NCI-H187 treated with DMSO at 0.1 percent for 48 hours (cell line): ENCODE measurements at places on chromosomes 7 and 10.

GRCh38 chr10:35783305-35783838, 141.3 kb upstream of the FZD8 start:
- no peak for DNase-seq

GRCh38 chr7:22812353-22812752, 10.3 kb downstream of the TOMM7 start:
- DNase-seq: no peak

DNA sequence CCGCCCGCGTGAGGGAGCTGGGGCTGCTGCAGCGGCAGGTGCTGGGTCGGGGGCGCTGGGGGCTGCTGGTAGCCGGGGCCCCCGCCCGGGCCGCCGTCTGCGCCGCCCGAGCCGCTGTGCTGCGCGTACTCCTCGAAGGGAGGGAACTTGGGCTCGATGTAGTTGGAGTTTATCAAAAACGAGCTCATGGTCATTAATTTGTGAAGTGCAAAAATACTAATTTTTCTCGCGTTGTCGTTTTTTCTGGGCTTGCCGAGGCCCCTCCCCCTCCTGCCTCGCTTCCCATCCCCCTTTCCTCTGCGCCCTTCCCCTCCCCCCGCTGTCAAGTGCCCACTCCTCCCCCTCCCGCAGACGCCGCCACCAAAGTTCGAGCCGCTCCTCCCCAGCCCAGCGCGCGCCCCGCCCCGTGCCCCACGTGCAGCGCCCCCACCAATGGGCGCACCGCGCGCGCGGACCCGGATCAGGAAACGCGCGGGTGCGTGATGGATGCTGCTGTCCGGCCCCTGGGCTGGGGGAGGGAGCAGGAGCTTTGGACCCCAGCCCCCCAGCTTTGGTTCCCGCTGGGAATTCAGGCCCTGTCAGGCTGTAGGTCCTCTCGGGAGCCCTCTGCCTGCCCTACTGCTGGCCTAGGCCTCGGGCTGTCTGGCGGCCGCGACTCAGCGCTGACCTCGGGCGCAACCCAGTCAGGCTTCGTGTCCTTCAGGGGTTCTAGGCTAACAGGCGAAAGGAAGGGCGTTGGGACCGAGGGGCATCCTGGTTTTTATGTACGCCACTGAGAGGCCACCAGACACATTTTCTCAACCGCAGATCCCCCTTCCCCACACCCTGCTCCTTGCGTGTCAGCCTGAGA, at the start of gene HOXA4:
Gene HOXA4, minus strand, starts transcription at position 218 of the 850 bp plus-strand sequence. Its CDS starts 24 bp downstream, at position 194.
- DNase-seq: no peak

DNA sequence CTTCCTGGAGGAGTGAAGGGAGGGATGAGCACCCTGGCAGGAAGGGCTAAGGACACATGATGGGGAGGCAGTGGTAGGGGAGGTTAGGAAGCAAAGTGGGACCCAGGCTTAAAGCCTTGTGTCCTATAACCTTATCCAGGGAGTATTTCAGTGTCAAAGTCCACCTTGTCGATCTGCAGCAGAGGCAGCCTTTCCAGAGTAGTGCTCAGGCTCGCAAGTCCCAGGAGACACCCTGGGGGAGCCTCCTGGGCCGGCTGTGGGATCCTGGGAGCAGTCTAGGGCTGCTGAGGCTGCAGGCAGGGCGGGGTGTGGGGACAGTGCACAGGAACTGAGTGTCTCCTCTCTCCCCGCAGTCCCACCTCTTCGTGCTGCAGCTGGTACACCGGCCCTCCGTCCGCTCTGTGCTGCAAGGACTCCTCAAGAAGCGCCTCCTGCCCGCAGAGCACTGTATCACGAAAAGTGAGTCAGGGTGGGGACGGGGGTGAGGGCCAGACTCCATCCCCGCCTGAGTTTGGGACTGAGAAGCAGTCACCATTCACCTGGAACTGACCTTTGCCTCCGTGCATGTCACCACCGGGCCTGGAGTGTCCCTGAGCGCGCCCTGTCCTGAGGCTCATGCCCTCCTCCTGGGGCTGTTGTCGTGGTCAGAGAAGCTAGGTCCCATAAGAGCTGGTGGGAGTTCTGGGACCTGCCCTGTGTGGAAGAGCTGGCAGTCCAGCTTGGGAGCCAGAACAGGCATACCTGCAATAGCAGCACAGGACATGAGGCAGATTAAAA, 45.3 kb upstream of the PPIF start:
- no peak for DNase-seq

DNA sequence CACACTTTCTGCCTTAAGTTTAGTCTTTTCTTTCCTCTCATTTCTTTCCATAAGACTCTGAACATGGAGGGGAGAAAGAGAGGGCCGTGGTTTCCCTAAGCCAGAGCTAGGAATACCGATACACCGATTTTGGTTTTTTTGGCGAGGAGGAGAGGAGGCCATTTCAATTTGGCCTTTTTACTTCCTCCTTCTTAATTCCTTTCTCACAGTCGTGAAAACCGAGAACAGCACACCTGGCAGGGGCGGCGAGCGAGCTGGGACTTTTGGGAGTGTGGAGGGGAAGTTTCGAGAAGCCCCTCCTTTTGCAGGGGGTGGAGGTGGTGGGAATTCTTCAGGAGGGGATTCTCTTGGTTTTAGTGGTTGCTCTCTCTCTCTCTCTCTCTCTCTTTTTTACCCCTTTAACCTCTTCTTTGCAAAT, 6.2 kb downstream of the GATA3 start:
- DNase-seq: no peak

DNA sequence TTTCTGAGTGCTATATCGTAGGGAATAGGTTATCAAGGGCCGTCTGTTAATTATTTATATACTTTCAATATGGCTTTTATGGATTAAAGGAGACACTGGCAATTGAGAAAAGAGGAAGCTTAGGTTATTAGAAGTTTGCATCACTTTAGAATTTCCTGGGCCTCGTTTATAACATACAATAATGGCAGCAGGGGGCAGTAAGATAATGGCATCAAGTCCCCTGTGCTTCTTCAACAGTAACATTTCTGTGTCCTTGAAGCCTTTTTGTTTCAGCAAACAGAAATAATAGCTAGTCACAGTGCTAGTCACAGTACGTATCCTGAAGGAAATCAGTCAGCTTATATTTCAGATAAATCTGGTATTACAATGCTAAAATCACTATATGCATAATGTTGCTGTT, 41.9 kb downstream of the SPAM1 start:
- no peak for DNase-seq

DNA sequence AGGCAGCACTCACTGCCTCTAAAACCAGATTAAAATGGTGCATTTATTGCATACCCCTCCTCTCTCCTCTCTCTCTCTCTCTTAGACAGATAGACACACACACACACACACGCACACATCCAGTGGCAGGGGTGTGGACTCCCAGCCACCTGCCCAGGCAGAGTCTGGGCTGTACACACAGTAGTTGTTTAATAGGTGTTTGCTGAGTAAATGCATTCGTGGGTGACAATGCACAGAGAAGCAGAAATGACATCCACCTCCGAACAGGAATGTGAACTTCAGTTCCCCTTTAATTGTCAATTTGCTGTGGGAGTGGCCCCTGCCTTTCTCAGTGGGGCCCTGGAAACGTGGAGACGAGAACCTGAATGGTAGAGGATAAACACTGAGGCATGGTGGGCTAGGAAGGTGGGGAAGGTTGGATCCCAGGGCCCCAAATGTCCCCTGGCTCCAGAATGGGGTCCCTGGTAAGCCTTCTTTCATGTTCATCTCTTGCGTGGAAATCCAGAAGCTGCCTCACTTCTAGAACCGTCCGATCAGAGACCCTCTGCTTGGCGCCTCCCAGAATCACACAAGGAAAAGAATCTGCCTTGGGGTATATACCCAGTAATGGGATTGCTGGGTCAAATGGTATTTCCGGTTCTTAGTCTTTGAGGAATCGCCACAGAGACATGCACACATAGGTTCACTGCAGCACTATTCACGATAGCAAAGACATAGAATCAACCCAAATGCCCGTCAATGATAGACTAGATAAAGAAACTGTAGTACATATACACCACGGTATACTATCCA, 58.5 kb upstream of the ECHDC3 start:
- DNase-seq: no peak

DNA sequence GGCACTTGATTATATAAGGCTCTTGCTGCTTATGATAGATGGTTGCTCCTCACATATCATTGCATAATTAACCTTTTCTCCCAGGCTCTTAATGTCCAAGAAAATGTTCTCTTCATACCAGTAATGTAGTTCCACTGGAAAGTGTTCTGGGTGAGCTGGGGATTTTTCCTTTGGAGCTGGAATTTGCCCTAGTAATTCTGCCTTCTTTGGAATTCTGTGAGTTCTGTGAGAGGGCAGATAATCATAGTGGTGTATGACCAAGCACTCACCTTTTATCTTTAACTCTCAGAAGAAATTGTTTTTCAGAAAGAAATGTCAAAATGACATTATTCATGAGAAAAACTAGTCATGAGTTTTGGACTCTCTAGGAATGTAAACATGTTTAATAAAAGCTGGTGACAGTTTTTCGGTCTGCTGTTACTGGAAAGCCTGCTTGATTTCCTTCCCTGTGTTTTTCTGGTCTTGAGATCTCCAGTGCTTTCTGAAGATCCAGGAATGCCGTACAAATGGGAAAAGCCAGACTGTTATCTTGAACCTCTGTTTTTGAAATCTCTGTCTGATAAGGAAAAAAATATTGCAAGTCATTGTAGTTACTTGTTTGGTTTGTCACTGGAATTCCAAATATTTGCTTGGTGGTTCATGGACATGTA, 148.3 kb upstream of the PRPS1L1 start:
- DNase-seq: no peak

- DNase-seq: no peak
These were observed 17.1 kb downstream of the SMKR1 start for GRCh38 chr7:129519464-129519863.

- no peak for DNase-seq
These were observed 75.6 kb downstream of the CFAP46 start for GRCh38 chr10:132866601-132867381.

- no peak for DNase-seq
These were observed 221.2 kb downstream of the CALN1 start for GRCh38 chr7:72190919-72191318.

DNA sequence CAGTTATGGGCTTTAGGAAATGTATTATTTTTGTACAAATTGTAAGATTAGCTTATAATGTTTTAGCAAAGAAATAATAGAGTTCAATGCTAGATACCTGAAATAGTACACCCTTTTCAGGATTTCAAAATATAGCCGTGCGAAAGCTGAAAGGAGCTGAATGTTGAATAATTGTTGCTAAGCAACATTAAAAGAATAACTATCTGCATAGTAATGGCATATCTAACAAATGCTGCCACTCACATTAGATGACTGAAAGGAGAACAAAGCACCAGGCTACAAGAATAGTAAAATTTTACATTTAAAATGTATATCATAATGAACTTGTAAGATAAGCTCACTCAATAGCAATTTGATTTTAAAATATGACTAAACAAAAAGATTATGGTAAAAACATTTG, 82.5 kb downstream of the SDHAF3 start:
- DNase-seq: no peak
